CD4-positive, alpha-beta T cell treated with Interleukin-10 for 1 hour (primary cell): ENCODE measurements at places on chromosomes 5 and 9.

DNA sequence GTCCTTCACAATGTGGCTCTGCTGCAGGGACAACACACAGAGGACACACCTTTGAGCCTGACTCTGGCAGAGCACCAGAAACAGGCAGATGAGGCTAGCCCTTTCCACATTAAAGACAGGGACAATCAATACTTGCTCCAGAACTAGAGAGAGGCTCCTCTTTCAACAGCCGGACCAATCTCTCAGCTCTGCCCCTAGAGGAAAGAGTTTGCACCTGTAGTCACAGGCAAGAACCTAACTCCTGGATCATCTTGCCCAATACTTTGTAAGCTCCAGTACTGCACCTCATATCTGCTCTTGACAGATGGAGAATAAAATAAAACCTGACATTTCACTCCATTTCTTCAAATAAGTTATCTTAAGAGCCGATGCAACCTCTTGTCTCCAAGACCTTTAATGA lies 52.1 kb downstream of the EPB41L4A start:
- DNase-seq: no peak

DNA sequence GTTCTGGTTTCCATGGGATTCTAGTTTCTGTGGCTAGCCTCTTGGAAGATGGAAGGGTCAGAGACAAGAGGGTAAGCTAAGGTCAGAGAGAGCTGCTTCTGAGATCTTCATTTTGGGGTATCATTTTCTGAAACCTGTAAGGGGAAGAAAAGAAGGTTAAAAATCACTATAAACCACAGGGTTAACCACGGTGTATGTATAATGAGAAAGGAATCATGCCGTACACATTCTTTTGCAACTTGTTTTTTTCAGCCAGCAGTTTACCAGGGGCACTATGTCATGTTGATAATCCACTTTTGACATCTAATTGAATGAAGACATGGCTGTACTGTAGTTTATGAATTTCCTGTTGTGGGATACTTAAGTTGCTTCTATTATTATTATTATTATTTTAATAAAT lies 164.4 kb downstream of the FOCAD start:
- DNase-seq: no peak

DNA sequence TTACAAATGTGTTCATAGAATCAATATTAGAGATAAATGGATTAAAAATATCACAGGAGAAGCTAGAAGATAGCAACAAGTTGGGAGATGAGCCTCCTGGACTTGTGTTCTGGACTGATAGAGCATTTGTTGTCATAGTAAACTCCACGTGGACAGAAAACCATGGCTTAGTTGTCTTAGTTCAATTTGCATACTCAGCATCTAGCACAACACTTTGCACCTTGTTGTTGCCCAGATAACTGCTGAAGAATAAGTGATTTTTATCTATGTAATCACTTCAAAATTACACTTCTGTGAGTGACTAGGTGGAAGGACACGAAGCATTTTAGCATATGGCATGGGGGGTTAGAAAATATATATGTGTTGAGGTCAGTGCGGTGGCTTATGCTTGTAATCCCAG lies 4.0 kb downstream of the RANBP3L start:
- no peak for DNase-seq

DNA sequence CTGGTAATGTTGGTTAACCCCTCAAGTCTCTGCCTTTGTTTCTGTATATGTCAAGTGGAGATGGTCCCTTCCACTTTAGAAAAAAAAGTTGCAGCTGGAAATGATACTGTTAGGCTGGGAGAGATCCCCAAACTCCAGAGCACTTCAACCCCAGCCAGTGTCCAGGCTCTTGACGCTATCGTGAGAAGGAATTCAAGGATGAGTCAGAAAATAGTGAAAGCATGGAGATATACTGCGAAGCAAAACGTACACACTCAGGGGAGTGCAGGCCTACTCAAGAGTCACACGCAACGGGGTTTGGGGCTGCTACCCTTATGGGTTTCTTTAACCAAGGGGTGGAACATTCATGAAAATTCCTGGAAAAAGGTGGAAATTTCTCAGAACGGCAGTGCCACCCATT lies 24.9 kb downstream of the KCNV2 start:
- no peak for DNase-seq

DNA sequence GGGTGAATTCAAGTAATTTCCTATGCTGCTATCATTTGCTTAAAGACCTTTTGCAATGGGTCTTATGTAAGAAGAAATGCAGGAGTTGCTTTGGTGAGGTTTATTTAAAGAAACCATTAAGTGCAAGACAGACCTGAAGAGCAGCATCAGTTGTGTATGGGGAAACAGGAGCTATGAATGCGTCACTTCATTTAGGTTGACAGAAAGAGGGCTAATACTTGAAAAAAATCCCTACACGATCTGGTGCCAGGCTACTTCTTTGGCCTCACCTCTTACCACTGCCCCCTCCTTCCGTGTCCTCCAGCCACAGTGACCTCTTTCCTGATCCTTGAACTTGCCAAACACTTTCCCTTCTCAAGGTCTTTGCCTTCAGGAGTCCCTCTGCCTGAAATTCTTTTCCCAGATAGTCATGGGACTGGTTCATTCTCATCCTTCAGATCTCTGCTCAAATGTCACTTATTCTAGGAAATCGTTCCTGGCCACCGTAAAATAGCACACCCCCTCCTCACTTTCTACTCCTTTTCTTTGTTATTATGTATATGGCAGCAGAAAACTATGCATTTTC lies 1.4 kb upstream of the JAK2 start:
- DNase-seq: no peak

- DNase-seq: no peak
These were observed 4.3 kb upstream of the MTMR12 start for GRCh38 chr5:32317041-32317440.

DNA sequence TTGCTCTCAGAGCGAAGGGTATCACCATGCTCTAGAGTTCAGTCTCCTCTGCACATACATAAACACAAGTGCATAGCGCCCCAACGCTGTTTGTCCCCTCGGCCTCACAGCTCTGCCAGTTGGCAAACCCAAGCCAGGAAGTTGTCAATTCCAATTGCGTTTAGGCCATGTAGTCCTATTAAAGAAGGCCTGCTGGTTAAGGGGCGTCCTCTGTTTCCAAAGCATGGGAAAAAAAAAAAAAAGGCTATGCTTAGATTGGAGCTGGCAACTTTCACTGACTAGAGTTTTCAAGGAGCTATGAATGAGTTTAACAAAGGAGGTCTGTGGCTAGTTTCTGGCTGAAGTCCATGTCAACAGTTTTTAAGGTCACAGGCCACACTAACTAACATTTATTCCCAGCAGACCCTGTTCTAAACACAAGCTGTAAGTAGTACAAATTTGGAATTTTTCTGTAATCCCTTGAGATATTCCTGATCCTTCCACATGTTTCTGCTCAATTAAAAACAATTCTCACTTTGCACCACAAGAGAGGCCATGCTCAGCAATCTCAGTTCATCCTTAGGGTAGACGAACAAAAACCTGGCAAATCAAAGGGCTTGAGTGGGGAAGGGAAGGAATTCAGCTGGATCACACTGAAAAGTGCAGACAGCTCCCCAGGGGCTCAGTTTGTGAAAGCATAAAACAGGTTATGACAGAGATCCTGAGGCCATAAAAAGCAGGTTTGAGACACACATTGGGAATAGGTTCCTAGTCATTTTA lies 187.7 kb downstream of the DENND1A start:
- no peak for DNase-seq

- DNase-seq: no peak
These were observed 185.7 kb downstream of the GAPVD1 start for GRCh38 chr9:125447202-125447802.

- no peak for DNase-seq
These were observed 78.7 kb upstream of the GNA14 start for GRCh38 chr9:77726814-77727213.

- DNase-seq: no peak
These were observed 426.2 kb upstream of the PTPRD start for GRCh38 chr9:11039006-11039405.

DNA sequence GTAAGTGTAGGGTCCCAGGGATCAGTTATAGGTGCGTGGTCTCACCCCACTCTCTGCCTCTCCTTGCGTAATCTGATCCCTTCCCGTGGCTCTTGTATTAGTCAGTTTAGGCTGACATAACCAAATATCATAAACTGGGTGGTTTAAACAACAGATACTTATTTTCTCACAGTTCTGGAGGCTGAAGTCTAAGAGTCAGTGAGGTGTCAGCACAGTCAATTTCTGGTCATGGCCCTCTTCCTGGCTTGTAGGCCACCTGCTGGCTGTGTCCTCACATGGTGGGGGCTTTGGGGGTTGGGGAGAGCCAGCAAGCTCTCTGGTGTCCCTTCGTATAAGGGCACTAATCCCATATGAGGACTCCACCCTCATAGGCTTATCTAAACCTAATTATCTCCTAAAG lies 32.3 kb downstream of the CARTPT start:
- DNase-seq: no peak

DNA sequence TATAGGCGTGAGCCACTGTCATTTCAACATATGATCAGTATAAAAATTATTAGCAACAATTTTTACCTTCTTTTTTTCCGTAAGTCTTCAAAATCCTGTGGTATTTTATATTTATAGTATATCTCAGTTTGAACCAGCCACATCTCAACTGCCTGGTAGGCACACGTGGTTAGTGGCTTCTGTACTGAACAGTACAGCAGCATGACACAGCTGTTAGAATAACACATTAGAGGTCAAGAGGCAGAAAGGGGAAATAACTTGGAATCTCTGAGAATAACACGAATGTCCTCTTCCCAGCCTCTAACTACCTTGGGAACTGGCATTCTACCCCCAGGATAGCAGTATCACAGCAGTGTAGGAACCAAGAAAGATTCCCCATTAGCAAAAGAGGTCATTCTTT lies 108.5 kb upstream of the IQGAP2 start:
- peak; percentile 8 for DNase-seq

DNA sequence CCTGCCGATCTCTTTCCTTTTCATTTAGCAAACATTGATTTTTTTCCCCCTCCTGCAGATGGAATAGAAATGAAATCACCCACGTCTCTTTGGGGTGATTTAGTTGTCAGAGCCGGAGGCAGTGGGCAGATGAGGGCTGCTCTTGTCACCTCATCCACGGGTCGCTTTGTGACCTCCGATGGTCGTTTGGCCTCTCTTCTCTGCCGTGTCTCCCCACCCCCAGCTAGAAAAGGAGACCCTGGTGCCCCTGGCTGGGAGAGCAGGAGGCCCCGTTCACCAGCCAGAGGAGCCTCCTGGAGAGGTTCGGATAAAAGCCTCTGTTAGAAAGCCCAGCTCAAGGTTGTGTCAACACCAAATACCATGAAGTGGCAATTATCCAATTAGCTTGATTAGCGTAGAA lies 21.6 kb upstream of the RXRA start:
- no peak for DNase-seq

DNA sequence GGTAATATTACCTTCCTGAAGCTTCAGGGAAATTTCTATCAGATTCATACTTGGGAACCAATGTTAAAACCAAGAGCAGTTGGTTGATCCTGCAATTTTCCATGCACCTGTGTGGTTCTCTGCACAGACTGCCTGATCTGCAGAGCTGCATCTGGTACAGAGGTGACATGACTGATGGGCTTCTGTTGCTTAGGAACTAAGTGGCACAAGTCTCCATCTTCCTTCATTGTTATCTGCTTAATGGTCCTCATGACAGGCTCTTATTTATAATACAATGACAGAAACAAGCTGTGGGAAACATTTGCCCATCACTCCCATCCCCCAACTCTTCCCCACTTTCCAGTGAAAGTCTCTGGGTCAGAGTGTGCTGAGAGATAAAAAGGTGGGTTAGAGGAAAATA lies 799.1 kb downstream of the TAF11L14 start:
- DNase-seq: no peak

GRCh38 chr5:10611290-10611689 lies 47.4 kb downstream of the ANKRD33B start:
- no peak for DNase-seq

GRCh38 chr9:18362901-18363685 lies 110.9 kb upstream of the ADAMTSL1 start:
- no peak for DNase-seq

DNA sequence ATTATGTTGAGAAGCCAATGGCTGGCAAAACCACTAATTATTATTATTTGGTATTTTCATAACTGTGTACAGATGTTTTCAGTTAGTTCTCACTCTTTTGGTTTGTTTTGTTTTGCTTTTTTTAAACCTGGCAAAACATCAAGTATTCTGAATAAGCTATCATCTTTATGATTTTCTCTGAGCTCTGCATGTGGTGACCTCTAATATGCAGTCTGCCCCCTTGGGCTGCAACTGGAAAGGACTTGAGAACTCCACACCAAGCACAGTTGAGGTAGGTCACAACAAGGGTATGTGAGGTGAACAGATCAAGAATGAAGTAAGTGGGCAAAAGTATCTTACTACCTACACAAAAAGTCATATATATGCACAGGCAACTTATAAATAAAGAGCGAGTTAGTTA lies 202.2 kb downstream of the NFIB start:
- no peak for DNase-seq

DNA sequence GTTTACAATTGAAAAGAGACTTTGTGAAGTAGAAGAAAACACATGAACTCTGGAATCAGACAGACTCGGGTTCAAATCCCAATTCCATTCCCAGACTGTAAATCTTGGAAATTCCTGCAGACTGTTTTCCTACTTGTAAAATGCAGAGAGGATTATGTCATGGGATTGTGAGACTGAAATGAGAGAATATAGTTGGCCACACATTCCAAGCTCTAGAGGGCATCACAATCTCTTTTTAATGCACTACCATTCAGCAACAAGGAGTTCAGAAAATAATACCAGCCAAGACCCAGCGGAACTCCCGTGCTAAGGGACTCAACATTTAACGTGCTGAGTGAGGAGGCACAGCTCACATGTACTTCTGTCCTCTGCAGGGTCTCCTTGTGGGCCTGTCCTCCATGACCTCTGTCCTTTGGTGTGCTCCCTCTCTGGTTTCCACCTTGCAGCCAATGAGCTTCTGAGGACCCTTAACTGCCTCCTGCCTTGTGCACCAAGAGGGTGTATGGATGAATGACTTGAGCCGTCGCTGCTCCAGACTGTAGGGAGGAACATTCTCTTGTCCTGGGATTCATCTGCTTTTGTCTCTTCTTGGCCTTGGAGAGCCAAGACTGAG lies 263.5 kb downstream of the NTRK2 start:
- DNase-seq: no peak

GRCh38 chr5:64074533-64074932 lies 91.1 kb upstream of the RNF180 start:
- no peak for DNase-seq

- no peak for DNase-seq
These were observed 396.9 kb downstream of the PDE4D start for GRCh38 chr5:59496524-59497134.

GRCh38 chr9:7862170-7862569 lies 62.6 kb upstream of the DMAC1 start:
- DNase-seq: no peak

GRCh38 chr5:111954516-111955395 lies 197.8 kb upstream of the NREP start:
- no peak for DNase-seq

GRCh38 chr9:95890594-95890993 lies 15.1 kb downstream of the ERCC6L2 start:
- no peak for DNase-seq

- DNase-seq: peak; percentile 95
These were observed at the start of gene TNIP1 for GRCh38 chr5:151080613-151081430. TSS of gene TNIP1 (minus strand) at chr5:151081034. CDS start at chr5:151065095, 15,939 bp downstream.

DNA sequence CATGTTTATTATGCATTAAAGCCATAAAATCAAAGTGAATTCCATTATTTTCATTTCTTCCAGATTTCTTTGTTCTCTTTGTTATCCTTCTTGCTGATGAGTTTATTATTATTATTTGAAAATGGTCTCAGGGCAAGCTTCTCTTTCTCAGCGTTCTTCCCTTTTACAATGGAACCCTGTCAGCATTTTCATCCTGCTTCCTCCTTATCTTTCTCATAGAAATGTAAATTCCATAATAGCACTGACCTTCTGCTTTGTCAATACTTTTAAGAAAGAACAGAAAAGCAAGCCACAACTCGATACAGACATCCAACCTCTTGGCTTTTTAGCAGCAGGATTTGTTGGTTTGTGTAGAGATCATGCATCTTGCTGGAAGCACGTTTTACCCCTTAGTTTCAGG lies 114.0 kb upstream of the BASP1 start:
- DNase-seq: no peak
